ENCODE measurements at places on chromosomes 3 and 15.

GRCh38 chr3:38763569-38763968, 52.4 kb downstream of the SCN10A start:
- DNase-seq = no peak

- peak; percentile 71 for DNase-seq
Observed at GRCh38 chr3:196684548-196685407, 27.3 kb downstream of the CEP19 start.

GRCh38 chr3:107063351-107063750, 313.9 kb upstream of the CCDC54 start:
- no peak for DNase-seq

GRCh38 chr3:123841476-123842238, 42.5 kb downstream of the MYLK start:
- DNase-seq = no peak

DNA sequence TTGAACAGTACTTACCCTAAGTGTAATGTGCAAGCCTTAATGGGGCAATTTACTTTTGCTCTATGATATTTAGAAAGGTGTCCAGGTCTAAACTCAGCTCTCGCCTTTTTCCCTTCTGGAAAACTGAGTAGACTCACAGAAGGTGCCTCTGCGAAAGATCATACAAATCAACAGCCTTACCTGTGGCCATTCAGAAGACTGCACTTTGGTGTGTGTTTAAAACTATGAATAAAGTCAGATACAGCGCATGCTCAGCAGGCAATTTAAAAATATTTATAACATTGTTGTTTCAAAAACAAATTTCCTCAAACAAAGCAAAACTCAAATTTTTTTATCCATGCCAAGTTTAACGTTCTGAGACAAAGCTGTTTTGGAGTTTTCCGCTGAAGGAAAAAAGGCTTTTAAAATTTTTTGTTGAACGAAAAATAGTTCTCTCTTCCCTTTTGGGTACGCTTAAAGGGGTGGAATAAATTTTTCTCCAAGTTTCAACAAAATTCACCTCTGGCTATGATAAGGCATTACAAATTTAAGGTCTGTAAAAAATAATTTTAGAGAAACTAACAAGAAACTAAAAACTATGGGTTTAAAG, 156.3 kb downstream of the TIGIT start:
- no peak for DNase-seq

- no peak for DNase-seq
Observed at GRCh38 chr15:69585937-69586336, 133.3 kb downstream of the RPLP1 start.

- no peak for DNase-seq
Observed at GRCh38 chr3:7565574-7565973, 704.7 kb downstream of the GRM7 start.

DNA sequence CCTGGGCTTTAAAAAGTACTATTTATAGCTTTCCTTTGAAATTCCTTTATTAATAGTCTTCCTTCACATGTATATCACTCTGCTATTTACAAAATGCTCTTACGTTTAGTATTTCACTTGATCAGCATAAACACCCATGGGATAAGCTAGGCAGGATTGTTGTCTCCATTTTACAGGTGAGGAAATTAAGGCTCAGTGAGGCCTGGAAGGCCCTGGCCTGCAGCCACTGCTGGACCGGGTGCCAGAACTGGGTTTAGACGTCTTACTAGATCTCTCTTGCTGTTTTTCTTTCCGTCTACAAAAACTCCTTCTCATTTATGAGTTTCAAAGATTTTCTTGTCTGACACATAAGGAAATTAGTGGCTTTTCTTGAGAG, 236.4 kb downstream of the LPP start:
- no peak for DNase-seq

DNA sequence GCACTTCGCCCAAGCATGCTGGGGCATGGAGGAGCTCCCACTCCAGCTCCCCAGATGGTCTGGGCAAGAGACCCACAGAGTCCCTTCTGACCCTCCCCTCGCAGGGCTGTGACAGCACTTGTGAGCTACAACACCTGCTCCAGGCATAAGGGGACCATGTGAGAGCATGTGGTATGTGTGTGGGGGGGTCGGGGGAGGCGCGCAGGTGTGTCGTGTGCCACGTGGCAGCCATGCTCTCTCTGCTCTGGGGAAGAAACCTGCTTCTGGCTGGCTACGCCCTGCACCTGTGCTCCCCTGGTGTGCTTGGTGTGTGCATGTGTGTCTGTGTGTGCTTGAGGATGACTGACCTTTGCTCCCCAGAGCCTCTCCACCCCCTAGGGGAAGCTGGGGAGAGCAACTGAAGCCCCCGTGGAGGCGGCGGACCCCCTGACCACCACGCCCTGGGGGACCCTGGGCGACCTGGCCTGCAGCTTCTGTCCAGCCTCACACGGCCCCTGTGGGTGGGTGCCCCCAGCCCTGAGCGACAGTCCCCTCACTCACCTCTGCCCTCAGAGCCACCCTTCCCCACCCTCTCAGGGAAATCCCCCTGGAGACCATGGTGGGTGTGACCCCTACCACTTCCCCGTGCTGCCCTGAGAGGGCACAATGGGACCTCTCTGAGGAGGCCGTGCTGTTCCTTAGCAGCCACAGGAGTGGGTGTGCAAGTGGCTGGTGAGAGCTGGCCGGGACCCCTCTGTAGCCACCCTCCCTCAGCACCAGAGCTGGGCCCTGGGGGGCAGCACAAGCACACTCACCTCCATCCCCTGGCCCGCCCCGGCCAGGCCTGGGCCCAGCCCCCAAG, 16.6 kb upstream of the SEC13 start:
- DNase-seq = no peak

DNA sequence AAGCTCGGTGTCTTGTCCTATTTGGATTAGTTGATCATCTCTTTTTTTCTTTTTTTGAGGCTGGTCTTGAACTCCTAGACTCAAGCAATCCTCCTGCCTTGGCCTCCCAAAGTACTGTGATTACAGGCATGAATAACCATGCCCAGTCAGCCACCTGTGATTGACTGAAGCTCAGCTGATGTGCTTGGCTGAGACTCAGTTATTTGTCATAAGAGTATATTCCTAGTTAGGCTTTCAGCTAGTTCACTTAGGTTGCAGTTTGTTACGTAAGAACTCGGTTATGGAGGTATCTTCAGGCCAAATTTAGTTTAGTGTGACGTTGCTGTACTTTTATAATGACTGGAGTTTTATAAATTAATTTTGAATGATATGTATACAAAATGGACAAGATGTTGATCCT, 365.0 kb downstream of the SV2B start:
- no peak for DNase-seq

- DNase-seq = no peak
Observed at GRCh38 chr3:74883222-74883621, 268.8 kb upstream of the CNTN3 start.
